GM18507 (cell line): ENCODE measurements at places on chromosomes 6 and 20.

- DNase-seq, result no peak
Observed at GRCh38 chr20:37200926-37201826, 21.8 kb upstream of the MROH8 start.

DNA sequence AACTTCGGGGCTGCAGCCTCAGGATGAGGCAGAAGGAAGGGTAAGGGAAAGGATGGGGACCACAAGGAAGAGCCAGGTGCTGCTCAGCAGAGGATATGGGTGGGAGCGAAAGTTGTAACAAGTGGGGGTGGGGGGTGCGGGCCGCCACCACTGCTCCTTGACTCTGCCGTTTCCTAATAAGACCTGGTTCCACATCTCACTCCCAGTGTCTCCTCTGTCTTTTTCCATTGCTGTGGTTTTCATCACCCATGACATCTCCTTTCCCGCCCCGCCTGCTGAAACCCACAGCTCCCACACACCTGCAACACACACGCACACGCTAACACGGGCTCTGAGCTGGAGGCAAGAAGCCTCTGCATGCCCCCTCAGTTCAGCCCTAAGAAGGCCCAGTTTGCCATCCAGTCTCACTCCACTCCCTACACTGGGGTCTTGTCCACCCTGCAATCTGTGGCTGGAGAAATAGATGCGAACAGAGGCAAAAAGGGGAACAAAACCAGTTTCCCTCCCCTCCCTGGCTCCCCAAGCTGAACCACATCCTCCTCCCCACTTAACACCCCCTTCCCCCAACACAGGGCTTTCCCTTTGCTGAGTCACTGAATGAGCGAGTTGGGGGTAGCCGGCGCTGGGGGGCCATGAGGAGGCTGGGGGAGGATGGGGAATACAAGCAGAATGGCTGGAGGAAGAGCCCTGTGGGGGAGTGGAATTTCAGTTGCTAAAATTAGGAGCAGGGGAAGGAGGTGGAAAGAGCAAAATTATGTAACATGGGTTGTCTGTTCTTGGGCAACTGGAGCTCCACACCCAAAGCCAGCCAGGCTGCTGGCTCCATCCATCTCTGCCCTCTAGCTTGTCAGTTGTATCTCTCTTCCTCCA, 11.5 kb downstream of the NFKBIL1 start:
- no peak for DNase-seq

DNA sequence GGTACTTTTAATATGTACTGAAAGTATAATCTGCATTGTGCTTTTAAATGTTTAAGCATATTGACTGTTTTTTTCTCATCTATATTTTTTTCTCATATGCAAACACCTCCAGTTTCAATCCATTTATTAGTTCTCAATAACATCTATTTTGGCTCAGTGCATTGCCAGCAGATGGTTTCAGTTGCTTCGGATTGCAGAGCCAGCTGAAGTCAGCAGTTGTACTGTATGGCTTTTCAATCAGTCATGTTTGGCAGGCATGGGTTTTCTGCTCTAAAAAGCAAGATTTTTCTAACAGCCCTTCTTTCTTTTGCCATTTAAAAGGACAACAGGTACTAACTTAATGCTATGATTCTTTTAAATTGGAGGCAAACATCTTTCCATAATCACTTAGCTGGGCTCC, 121.2 kb downstream of the CD109 start:
- DNase-seq, result no peak

DNA sequence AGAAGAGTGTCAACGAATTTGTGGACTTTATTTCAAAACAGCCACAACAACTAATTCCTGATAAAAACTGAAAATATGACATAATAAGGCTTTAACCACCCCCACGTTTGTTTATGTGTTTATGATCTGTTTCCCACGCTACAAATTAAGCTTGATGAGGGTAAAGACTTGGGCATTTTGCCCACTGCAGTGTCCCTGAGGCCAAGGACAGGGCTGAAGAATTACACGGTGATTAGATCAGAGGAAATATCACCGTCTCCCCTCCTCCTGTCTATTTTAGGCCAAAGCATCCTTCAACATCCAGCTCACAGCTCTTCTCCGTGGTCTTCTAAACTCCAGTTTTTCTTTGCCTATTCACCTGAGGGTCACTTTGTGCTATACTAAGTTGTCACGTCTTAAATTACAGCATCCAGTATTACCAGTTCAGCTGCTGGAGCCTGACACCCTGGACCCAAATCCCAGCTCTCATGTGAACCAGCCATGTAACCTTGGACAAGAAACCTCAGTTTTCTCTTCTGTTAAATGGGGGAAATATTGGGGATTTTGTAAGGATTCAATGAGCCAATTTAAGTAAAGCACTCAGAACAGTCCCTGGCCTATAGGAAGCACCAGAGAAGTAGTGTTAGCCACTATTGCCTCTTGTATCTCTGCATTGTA, 15.2 kb upstream of the ARFGEF2 start:
- no peak for DNase-seq

GRCh38 chr6:107409942-107410341, 49.4 kb downstream of the PDSS2 start:
- no peak for DNase-seq

- no peak for DNase-seq
Observed at GRCh38 chr20:57161478-57162361, 104.7 kb downstream of the BMP7 start.

DNA sequence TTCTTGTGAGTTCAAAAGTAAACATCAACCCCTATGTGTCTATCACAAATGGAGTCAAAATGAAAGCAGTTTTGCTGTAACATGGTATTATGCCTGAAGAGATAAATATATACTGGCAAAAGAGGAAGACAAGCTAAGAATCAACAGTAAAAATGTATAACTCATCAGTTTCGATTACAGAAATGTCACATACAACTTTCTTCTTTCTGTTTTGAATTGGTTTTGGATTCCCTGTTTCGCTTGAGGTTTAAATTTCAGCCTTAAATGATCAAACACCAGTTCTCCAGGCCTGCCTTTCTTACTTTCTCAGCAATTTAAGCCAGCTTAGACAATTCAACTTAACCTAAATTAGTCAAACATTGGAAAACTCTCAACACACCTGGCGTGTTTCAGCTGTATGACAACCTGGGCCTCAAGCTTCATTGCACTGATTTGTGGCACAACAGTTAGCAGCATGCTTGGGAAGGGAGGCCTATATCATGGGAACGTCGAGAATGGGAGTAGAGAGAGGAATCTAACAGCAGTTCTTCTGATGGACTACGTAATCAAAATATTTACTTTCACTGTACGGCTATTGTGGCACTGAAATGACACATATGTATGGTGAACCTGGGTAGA, 51.9 kb upstream of the MARCKS start:
- peak; percentile 58 for DNase-seq

DNA sequence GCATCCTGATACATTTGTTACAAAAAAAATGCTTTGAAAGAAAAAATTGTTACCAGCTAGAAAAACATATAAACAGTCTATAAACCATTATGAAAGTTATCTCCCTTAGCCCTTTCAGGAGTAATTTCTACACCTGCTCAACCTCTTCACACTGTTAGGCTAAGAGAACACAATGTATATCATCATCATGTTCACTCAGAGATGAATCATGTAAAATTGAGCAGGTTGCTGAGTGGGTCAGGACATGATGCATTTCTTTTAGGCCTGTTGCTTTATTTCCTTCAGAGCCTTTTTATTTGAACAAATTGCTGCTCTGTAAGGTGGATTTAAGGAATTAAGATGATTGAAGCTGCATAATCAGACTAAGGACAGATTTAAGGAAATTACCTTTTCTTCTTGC, 531.3 kb upstream of the MAN1A1 start:
- no peak for DNase-seq

DNA sequence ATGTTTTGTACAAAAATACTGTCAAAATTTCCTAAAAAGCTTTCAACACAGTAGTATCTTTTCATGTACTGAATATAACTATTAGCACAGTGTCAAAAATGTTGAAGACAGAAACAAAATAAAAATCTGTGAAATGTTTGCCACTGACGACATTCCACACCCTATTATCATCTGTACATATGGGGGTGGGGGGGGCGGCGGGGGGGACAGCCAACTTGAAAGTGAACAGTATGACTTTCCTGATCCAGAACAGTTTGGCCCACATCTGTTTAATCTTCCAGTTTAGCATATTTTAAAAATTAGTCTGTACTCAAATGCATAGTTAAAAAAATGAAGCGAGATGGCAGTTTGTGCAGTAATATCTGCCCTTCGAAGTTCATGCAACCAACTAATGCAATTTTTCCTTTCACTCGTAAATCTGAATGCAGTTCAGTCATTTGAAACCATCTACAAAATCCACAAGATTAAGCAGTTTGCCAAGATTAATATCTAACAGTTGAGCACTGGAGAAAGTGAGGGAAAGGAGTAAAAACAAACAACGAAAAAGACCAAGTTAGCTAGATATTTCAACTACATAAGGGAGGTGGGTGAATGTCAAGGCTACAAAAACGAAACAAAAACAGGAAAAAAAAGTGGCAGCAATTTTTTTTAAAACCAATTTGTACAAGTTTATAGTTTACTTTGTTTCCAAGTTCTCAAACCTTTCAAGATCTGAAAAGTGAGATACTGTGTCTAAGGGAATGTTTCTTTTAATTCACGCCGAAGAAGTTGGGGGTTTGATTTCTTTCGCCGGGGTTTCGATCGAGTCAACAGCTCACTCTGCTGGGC, 1.9 kb downstream of the CITED2 start:
- no peak for DNase-seq

DNA sequence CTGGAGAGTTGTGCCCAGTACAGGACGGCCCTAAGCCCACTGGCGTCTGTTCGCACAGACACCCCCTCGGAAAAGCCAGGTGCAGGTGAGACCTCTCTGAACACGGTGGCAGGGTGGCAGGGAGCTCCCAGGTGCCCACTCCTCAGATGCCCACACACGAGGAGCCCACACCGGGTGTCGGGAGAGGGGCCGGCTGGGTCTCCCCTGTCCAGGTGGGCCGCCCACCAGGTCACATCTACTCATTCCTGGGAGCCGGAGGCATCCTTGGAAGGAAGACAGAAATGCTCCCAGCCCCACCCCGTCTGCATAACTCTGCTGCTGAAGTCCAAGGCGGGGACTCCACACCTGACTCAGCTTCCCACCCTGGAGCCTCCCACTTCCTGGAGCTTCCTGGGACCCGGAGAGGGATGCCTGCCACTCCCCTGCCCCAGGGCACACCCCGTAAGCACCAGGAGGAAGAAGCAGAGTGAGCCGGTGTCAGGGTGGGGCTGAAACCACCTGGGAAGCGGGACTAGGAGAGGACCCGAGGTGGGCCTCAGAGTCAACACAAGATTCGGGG, 2.5 kb downstream of the SRMS start:
- no peak for DNase-seq

GRCh38 chr6:109263873-109264700, 118.2 kb downstream of the CD164 start:
- no peak for DNase-seq

GRCh38 chr20:7361321-7361720, 578.9 kb downstream of the HAO1 start:
- DNase-seq, result no peak

DNA sequence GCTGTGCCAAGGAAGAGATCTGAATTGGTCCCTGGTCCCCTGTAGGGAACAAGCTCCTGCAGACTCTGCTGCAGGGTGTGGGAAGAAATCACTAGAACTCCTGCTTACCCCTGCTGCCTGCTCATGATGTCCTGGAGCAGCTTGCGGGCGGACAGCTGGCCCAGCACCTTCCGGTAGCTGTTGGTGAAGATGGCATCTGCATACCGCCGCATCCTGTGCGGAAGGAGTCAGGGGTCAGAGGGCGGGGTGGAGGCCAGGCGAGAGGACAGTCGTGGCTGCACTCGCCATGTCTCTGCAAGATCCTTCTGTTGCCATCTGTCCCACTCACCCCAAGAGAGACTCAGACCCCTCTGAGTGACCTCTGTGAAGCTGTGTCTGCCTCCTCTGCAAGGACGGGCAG, 5.3 kb downstream of the GHRH start:
- no peak for DNase-seq

DNA sequence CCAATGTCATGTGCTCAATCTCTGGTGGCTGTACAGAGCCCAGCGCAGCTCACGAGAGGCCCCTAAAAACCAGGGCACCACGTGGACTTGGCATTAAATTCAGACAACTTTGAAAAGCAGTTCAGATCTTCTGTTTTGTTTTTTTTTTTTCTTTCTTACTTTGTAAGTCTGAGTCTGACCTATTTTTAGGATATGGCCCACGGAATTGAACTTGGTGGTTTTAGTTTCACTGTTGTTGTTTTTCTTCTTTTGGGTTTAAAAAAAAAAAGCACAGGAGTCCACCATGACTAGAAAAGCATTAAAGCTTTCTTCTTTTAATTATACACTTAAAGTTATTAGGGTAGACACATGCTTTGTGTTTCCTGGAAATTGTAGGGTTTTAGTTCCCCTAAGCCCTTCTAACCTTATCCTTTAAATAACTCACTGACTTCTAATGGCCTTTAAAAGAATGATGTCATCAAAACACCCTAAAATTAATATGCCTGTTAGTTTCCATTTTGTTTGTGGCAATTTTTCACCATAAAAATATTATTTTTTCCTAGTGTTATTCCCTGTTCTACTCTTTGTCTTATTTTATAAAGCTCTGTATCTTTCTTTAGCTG, 48.5 kb upstream of the CCN2 start:
- no peak for DNase-seq

DNA sequence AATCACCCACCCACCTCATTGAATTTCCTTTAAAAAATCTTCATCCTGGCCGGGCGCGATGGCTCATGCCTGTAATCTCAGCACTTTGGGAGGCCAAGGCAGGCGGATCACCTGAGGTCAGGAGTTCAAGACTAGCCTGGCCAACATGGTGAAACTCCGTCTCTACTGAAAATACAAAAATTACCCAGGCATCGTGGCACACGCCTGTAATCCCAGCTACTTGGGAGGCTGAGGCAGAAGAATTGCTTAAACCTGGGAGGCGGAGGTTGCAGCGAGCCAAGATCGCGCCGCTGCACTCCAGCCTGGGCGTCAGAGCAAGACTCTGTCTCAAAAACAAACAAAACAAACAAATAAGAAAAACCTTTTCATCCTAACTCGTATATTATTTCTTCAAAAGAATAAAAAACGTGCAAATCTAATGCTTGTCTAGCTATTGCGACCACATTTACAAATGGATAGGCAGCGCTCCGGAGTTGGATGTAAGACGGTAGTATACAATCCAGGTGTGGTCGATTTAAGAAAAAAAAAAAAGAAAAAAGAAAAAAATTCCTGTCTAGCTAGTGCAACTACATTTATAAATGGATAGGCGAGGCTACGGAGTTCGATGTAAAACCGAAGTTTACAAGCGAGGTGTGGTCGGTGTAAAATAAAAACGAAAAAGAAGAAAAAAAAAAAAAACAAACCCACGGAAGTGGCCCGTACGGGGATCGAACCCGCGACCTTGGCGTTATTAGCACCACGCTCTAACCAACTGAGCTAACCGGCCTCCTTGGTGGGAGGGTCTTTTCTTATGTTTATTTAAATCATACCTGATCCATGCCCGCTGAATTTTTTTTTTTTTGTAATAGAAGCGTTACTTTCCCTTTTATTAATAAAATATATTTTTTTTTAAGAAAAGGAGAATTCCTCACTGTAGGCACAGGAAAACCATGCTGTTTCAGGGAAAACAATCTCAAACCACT, 70.7 kb upstream of the PRSS16 start:
- DNase-seq, result no peak

GRCh38 chr6:167683028-167683862, 143.5 kb upstream of the AFDN start:
- no peak for DNase-seq

GRCh38 chr20:50569864-50570836, 60.0 kb downstream of the PTPN1 start:
- no peak for DNase-seq

GRCh38 chr6:72348926-72349325, 272.9 kb upstream of the KCNQ5 start:
- no peak for DNase-seq

GRCh38 chr20:815914-816606, 17.5 kb upstream of the FAM110A start:
- DNase-seq, result peak; percentile 52
